ENCODE measurements at places on chromosomes 4 and X. TPM values are rescaled to one million over a fixed set of nuclear protein-coding genes. Genes with fewer than 3 reads are reported as not detected.

DNA sequence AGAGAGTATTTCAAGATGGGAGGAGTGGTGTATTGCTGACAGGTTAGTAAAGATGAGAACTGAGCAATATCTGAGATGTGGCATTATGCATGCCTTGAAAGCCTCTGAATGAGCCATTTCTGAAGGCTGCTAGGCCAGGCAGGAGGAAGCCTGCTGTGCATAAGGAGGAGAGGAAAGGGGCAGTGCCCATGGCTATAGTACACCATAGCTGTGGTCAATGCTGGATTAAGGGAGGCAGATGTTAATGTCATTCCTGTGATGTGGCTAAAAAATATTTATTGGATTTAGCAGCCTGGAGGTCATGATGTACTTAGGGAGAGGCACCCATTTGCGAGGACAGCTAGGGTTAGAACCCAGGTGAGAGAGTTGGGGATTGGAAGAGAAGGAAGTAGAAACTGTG, 130.0 kb upstream of the LNX1 start:
- no peak overlapping the region for H3K27ac ChIP-seq
- H3K27me3 ChIP-seq: peaks cover 5% of the 10 kb centered on the region
- DNase-seq: no peak
- no peaks in the 10 kb centered on the region for H3K36me3 ChIP-seq
- H3K4me1 ChIP-seq: no peaks in the 10 kb centered on the region

- no peak overlapping the region for H3K27ac ChIP-seq
- no peak overlapping the region for H3K4me3 ChIP-seq
- H3K4me1 ChIP-seq: no peaks in the 10 kb centered on the region
- H3K27me3 ChIP-seq: no peaks in the 10 kb centered on the region
Measured at GRCh38 chrX:19629541-19629940, 114.2 kb upstream of the MAP3K15 start.

TTC29 gene
- total RNA-seq: not detected

- no peak overlapping the region for H3K4me3 ChIP-seq
- H3K27ac ChIP-seq: no peak overlapping the region
- no peaks in the 10 kb centered on the region for H3K27me3 ChIP-seq
- H3K36me3 ChIP-seq: no peaks in the 10 kb centered on the region
- peaks cover 6% of the 10 kb centered on the region for H3K4me1 ChIP-seq
- no peak for DNase-seq
Measured at GRCh38 chr4:153008578-153009199, 72.6 kb downstream of the FHDC1 start.

DNA sequence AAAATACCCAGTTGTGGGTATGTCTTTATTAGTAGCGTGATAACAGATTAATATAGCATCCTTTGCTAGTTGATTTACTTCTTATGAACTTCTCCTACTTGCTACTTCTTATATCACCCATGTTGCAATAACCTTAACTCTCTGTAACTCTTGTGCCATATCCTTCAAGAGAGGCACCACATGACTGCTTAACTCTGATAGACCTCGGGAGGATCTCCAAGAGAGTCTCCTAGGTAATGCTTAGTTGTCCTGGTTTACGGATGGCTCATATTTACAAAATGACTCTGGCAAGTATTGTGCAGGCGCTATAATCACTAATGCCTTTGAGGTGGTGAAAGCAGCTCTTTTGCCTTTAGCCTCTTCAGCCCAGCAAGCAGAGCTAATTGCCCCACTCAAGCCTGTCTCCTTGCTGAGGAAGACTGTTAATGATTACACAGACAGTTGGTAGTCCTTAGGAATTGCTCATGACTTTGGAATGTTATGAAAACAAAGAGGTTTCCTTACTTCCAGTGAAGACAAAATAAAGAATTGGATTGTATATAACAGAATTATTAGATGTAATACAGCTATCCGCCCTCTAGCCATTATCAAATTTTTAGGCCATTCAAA, 1305.8 kb downstream of the PCDH7 start:
- no peak for DNase-seq
- H3K4me1 ChIP-seq: peaks cover 4% of the 10 kb centered on the region
- H3K27me3 ChIP-seq: no peaks in the 10 kb centered on the region

ENOPH1 gene
- total RNA-seq: 29.9 TPM
